ENCODE measurements at places on chromosomes 16 and 17.

DNA sequence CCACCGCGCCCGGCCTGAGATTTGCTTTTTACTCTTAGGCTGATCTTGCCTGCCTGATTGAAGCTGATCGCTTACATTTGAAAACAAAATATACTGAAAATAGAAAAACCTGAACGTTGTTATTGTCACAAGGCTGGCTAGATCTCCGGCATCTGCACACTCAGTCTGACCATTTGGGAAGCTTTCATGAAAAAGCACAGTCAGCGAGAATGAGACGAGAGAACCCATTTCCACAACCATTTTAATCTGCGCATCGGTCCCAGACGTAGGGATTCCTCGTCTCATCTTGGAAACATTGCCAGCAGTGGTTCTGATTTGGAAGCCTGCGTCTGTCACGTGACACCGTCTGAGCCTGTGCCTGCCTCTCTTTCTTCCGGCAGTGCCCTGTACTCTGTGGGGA lies 20.9 kb downstream of the SPG7 start:
- DNase-seq: no peak

- DNase-seq: no peak
These were observed 6.6 kb upstream of the N4BP1 start for GRCh38 chr16:48616571-48616970.

DNA sequence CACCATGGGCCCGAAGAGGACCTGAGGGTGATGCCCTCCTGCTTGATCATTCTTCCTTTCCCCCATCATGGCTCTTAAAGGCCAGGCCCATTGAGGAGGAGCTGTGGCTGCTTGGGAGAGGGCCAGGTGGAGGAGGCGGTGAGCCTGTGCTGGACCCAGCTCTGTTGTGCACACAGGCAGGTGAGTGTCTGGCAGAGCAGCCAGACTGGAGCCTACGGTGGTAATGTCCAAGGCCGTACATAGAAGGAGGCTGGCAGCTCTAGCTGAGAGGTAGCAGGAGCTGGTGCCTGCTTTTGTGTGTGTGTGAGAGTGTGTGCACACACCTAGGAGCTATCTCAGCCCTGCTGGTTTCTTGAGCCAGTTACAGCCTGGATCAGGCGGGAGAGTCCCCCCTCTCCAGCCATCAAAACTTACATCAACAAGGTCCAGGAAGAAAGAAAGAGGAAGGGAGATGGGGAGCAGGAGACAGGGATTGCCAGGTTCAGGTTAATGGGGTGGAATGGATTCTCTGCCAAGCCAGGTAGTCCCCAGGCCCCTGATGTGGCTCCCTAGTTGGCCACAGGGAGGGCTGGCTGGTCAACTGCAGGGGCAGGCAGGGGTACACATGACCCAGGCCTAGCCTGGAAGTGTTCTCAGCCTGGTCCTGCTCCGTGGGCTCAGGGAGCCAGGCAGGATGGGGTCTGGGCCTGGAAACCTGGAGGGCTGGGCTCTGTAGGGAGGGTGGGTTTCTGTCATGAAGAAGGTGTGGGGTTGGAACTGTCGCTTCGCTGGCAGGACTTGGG lies 107.1 kb downstream of the RAP1GAP2 start:
- DNase-seq: no peak

GRCh38 chr17:29546830-29547229 lies 20.0 kb downstream of the ABHD15 start:
- no peak for DNase-seq

GRCh38 chr16:637081-638018 lies 1.2 kb upstream of the METTL26 start:
- peak; percentile 78 for DNase-seq

- DNase-seq: no peak
These were observed 25.3 kb downstream of the G6PC3 start for GRCh38 chr17:44095647-44096496.

DNA sequence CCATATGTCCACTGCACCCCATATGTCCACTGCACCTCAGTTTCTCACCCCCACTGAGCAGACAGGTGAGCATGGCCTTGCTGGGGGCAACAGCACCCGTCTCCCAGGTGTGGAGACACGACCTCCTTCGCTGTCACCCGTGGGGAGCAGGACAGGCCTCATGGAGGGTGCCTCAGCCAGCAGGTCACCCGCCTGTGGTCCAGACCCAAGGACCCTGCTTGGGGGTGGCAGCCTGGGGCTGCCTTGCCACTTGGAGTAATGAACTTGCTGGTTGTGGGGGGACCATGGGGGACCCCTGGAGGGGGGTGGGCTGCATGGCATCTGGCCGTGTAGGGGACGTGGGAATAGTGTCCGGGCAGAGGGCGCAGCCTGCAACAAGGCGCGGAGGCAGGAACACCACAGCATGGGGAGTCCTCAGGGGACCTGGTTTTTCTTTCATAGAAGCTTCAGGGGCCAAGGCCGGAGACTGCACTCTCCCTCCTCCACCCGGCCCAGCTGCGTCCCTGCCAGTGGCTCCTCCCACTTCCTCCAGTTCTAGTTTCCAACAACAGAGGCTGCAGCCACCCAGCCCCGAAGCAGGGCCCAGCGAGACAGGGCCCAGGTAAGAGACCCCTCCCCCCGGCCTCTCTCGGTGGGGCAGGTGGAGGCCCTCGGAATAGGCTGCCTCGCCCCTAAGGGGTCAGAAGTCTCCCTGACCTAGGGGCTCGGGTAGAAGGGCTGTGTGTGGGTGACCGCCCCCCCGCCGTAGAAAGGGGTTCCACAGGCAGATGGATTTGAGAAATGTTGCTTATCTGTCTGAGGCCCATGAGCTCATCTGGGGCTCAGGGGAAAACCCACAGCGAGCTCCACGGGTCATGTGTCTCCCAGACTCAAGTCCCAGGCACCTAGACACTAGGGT lies at the start of gene NHLRC4:
TSS of gene NHLRC4 (plus strand) at position 531 of the 898 bp plus-strand sequence. CDS start 1,043 bp downstream, outside the sequence.
- DNase-seq: peak; percentile 49

DNA sequence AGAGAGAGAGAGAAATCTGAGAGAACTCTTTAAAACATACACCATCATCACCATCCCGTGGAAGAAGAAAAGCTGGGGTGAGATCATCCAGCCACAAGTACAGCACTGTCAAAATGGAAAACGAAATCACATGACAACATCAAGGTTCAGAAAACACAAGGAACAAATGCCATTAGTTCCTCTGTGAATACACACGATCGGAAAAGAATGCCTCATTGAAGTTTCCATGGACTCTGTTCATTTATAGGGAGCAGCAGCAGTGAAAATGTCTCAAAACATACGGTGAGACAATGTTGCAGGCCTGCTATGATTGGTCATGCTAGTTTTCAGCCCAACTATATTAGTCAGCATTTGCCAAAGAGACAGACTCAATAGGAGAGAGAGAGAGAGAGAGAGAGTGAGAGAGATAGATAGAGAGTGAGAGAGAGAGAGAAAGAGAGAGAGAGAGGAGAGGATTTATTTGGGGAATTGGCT lies 4.4 kb downstream of the CFAP97D1 start:
- no peak for DNase-seq

GRCh38 chr17:2347805-2348685 lies 10.7 kb downstream of the SGSM2 start:
- no peak for DNase-seq

GRCh38 chr17:76271669-76272540 lies 6.8 kb downstream of the UBALD2 start:
- peak; percentile 42 for DNase-seq

DNA sequence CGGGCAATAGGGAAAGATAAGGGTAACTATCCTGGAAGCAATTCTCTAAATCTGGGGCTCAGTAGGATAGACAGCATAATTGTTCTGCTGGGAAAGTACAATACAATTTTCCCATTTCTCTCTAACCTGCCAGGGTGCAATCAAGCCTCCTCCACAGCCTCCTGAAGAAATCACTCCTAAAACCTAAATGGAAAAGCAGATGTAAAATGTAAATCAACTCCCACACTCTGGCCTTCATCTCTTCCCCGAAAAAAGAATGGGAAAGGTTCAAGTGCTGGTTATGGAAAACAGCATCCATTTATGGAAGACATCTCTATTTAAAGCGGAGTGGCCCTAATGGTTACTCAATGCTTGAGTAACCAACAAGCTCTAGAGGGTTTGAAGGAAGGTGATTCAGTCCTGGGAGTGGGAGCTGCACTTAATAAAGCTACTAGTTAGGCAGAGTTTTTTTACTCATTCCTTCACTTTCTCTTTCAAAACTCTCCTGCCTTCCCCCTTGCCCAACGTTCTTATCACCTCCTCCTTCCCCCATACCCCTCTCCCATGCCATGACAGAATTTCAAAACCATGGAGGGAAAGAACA lies 5.1 kb downstream of the MMD start:
- DNase-seq: no peak

DNA sequence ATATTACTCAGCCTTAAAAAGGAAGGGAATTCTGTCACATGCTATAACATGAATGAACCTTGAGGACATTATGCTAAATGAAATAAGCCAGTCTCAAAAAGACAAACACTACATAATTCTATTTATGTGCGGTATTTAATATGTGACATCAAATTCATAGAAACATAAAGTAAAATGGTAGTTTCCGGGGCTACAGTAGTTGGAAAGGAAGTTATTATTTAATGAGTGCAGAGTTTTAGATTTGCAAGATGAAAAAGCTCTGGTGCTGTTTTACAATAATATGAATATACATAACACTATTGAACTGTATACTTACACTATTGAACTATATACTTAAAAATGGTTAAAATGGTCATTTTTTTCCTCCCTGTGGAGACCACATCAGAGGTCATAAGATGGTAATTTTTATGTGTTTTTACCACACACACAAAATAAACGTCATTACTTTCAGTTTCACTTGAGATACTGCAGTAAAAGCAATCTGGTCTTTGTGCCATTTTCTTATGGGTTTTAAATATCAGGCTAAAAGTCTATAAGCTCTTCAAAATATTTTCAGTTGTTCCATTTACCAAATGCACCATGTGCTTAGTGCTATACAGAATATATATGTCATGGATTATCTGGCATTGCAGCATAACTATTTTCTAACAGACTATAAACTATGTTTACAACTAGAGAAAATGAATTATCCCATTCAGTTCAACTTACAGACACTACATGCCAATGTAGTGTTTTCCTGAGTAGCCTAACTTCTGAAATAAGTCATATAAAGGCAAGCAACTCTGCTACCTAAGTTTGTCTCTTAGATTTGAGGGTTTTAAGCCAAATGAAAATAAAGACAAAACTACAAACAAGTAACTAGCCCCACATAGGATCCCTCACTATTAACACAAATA lies 90.9 kb downstream of the SPAG9 start:
- DNase-seq: no peak

DNA sequence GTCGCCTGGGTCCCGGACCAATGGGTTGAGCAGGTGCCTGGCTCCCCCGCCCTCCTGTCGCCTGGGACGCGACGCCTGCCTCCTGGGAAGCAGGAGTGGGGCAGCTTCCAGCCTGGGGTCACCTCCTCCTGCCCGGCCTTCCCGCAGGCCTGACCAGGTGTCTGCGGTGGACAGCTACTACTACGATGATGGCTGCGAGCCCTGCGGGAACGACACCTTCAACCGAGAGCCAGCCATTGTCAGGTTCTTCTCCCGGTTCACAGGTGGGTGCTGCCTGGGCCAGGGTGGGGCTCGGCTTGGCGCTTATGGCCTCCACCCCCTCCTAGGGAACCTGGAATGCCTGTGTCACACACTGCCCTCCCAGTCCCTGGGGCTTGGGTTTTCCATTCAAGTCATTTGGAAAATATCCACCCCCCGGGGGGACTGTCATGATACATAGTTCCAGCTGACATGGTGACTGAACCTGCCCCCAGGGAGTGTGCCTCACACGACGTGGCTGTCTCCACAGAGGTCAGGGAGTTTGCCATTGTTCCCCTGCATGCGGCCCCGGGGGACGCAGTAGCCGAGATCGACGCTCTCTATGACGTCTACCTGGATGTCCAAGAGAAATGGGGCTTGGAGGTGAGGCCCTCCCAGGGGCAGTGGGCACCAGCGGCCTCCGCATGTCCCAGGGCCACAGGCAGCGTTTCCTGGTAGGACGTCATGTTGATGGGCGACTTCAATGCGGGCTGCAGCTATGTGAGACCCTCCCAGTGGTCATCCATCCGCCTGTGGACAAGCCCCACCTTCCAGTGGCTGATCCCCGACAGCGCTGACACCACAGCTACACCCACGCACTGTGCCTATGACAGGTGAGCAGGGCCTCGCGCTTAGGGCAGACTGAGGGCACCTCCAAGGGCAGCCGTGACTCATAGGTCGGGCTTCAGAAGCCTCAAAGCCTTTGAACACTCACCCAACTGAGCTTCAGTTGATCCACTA lies 2.3 kb downstream of the DNASE1 start:
- DNase-seq: no peak

- DNase-seq: no peak
These were observed 444 bp downstream of the HELZ start for GRCh38 chr17:67244431-67245072.

- no peak for DNase-seq
These were observed 109.7 kb downstream of the PLCG2 start for GRCh38 chr16:81888520-81889394.

DNA sequence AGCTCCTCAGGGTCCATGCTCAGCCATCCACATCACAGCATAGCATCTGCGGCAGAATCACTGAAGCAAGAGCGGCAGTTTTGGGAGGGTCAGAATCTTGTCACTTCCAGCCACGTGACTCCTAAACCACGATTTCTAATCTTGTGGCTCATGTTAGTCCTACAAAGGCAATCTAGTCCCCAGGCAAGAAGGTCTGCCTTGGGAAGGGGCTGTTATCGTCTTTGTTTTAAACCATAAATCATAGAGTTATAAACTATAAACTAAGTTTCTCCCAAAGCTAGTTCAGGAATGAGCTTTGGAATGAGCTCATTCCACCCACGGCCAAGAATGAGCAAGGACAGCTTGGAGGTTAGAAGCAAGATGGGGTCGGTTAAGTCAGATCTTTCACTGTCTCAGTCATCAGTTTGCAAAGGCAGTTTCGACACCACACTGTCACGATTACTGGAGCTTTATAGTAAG lies 20.8 kb upstream of the DNAH17 start:
- no peak for DNase-seq
